ENCODE measurements at places on chromosomes 6 and 20.

- DNase-seq, result no peak
Observed at GRCh38 chr6:47729457-47729856, 31.1 kb downstream of the ADGRF4 start.

DNA sequence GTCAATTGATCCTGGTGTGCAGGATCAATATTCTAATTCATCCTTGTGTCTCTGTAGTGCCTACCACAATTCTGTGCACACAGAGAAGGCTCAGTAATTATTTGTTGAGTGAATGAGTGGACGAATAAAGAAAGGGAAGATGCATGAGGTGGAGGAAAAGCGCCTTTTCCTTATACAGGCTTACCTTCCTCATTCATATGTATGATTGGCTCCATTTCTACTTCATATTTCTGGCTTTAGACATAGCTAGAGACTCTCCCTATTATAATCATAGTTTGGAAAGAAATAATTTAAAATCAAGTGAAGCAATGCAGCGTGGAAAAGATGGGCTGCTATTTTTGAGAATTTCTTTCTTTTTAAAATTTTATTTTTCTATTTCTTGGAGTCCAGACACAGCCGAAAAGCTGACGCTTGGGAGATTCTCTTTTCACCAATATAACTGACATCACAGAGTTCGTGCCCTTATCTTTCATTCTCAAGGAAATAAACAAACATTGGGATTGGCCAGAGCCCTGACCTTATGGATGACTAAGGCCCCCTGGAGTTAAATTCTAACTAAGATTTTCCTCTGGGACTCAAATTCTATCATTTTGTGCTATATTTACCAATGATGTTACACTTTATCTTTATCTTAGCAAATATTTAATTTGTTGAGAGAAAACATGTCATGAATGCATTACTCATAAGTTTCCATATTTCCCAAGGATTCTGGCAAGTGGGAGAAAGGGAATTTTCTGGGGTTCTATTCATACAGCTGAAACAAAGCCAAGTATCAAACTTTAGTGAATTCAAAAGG, 48.1 kb downstream of the PRL start:
- DNase-seq, result peak; percentile 81

- DNase-seq, result peak; percentile 65
Observed at GRCh38 chr6:113909224-113909856, 52.2 kb downstream of the MARCKS start.

- DNase-seq, result no peak
Observed at GRCh38 chr6:45787384-45787783, 228.3 kb downstream of the CLIC5 start.

DNA sequence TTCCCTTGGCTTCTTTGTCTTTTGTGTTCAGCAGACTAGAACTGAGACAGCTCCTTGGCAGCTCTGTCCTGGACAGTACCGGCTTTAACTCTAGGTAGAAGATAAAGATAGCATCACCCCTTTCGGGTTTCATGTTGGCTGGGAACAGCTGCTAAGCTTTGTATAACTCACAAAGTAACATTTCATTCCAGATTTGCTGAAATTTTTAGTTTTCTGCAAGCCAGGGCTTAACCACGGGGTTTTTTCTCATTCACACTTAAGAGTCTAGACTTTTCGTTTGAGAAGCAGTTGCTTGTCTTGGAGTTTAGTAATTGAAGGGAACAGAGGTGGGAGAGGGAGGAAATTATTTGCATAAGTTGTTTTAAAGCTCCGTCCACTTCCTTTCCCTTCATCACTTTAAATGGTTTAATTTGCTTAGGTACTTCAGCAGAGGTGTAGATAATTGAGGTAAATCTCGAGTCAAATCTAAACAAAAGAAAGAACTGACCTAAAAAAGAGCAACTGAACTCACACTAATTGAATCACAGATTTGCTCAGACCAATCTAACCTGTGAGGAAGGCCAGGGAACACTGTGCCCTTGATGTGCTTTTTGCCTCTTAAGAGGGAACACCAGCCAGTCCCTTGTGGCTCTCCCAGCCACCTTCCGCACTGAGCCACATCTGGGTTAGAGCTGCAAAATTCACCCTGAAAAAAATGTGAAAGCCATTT, 48.3 kb downstream of the RREB1 start:
- DNase-seq, result no peak
